GM12865 (cell line): ENCODE measurements at places on chromosomes 16 and 17.

DNA sequence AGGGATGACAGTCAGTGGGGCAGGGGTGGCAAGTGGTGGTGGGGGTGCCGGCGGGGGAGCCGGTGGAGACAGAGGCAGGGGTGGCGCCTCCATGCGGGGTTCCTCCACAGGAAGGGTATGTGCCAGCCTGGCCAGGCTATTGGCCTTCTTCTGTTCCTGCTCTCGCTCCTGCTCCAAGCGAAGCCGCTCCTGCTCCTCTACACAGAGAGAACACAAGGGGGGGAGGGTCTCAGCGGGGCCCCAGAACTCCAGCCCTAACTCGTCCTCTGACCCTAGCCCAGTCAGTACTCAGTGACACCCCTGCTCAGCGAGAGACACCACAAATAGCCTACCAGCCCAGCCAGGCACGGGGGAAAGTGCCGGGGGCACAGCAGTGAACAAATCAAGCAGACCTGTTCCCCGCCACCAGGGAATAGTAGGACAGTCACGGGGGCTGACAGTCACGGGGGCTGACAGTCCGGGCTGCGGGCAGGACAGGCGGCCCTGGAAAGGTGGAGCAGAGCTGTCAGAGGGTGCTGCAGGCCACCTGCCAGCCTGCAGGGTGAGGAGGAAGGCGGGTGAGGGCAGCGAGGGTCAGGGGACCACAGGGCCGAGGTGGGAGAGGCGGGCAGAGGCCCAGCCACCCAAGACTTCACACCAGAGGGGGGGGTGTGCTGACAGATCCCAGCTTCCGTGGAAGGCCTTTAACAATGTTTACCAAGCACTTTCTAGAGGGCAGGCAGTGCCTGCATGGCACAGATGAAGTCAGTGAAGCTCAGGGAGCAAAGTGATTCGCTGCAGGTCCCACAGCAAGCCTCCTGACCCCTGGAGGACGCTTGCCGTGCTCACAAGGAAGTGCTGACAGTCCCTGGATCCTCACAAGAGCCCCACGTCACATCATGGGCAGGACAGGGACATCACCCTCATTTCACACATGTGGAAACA lies 5.3 kb downstream of the MNT start:
- DNase-seq: peak; percentile 31

- DNase-seq: no peak
These were observed 596 bp downstream of the OR1F1 start for GRCh38 chr16:3188675-3188924.

- no peak for DNase-seq
These were observed 559 bp upstream of the NXPH3 start for GRCh38 chr17:49574945-49575678.

DNA sequence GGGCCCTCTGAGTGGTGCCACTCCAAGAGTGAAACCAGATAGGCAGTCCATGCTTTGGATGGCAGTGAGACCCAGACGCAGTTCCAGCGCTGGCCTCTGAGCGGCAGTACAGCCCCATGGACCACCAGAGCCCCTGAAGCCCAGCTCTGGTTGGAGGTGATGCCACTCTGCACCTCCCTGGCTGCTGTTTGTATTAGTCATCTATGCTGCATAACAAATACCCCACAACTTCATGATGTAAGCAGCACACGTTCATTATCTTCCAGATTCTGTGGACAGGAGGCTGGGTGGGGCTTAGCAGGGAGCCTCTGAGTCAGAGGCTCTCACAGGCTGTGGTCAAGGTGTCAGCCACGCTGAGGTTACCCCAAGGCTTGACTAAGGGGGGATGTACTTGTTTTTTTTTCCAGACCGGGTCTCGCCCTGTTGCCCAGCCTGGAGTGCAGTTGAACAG lies 5.1 kb upstream of the NME4 start:
- peak; percentile 75 for DNase-seq

- DNase-seq: no peak
These were observed 7.9 kb downstream of the SNAI3 start for GRCh38 chr16:88678224-88678979.

GRCh38 chr16:66066404-66066803 lies 300.1 kb upstream of the CDH5 start:
- DNase-seq: no peak

DNA sequence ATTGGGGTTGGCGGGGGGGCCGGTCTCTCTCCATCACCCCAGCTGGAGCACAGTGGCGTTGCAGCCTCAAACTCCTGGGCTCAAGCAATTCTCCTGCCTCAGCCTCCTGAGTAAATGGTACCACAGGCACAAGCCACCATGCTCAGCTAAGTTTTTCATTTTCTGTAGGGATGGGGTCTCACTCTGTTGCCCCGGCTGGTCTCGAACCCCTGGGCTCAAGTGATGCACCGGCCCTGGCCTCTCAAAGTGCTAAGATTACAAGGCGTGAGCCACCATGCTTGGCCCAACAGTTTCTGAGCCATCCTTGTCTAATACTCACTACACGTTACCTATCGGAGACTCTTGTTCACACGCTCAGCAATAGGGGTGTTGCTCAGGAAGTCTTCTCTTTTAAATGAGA lies 11.6 kb downstream of the WDR59 start:
- no peak for DNase-seq

GRCh38 chr17:60080545-60080944 lies 1.8 kb upstream of the HEATR6 start:
- no peak for DNase-seq

DNA sequence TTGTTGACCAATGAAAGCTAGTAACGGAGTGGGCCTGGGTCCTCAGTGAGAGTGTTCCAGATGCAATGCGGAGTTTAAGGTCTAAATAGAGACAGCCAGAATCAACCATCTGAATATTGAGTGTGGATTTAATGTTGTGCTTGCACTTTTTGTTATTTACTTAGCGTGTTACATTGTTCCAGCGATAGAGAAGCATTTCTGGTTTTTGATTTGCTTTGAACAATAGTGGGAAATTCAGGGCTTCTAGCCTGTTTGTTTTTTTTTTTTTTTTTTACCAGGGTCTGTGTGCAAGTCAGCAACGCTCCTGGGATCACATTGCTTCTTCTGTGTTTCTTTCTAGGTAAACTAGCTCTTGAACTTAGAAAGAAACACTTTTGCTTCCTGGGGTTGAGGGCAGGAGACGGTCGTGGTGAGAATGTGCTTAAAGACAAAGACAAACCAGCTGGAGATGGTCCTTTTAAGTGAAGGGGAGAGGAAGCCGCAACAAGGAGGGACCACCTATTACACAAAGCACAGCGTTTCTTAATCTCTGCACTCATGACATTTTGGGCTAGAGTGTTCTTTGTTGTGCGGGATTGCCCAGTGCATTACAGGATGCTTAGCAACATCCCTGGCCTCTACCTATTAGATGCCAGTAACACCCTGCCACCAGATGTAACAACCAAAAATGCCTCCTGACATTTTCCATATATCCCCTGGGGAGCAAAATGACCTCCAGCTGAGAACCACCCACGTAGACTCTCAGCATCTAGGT lies 119.2 kb downstream of the MAP2K6 start:
- DNase-seq: no peak

DNA sequence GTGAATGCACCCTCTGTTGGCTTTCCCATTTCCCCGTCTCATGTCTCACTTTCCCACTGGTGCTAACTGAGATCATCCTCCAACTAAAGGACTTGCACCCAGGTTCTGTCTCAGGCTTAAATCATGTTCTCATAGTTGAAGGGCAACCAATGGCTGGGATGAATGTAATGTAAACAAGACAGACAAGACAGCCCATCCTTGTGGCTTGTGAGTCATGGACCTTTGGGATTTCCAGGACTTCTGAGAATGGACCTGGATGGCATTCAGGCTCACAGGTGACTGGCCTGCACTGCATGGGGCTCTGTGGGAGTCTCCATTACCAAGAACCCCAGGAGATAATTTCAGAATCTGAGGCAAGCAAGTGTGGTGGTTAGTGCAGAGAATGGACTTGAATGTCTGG lies 347.5 kb downstream of the HAPSTR1 start:
- DNase-seq: no peak

DNA sequence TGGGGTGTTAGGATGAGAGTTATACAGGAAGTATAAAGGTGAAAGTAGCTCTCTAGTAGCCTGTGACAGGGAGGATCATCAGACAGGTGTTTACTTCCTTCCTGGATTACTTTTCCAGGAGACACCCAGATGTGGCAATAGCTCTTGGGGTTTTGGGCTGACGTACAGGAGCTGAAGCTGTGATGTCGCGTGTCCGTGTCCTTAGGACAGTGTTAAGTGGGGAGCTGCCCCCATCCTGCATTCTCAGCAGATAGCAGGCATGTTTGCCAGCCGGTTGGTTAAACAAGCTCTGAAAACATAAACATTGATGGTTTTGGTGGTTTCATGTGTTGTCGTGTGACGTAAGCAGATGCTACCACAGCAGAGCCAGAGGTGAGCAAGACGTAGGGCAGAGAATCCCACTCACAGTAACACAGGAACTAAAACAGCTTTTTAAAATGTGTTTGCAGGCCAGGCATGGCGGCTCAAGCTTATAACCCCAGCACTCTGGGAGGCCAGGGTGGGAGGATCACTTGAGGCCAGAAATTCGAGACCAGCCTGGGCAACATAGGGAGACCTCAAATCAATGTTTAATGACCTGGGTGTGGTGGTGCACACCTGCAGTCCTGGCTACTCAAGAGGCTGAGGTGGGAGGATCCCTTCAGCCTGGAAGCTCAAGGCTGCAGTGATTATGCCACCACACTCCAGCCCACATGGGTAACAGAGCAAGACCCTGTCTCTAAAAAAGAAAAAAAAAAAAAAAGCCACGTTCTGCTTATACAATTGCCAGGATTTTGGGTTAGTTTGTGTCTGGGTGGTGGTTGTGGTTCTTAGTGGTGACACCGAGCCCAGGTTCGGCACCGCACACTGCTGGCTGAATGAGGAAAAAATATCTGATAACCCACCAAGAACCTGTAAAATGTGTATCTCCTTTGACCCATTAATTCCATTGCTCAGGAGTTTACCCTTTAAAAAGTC lies 18.2 kb upstream of the IL17C start:
- DNase-seq: no peak

DNA sequence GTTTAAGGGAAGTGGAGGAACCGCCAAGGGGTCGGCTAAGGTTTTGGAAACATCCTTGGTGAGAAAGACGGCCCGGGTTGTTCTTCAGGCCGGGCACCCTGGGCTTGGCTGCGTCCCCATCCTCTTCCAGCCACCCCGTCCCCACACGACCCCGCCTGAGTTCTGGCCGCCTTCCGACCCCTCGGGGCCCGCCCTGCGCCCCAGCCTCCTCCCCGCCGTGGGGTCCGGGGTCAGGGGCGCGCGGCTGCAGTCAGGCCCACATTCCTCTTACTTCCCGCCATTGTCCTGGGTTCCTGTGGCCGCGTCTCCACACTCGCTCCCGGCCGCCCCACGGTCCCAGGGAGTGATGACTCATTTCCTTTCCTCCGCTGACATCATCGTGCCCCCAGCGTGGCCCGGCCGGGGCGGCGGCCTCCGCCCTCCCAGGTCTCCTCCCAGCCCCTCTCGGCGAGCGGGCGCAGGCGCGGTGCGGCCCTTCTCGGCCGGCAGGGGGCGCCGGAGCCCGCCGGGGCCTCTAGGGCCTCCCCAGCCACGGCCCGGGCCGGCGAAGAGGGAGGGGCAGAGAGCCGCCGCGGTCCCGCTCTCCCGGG lies 59.6 kb downstream of the WSB1 start:
- peak; percentile 91 for DNase-seq

DNA sequence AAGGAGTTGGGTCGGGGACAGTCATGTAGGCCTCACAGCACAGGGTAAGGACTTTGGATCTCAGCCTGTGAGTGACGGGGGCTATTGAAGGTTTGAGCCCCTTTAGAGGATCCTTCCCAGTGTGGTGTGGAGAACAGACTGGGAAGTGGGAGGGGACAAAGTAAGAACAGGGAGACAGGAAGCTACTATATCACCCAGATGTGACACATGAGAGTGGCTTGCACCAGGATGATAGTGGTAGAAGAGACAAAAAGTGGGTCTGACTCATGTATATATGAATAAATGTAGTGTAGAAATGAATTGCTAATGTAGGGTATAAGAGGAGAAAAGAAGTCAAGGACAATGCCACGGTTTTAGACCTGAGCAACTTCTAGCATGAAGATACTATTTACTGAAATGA lies 4.5 kb downstream of the NUP93 start:
- no peak for DNase-seq

GRCh38 chr16:23348579-23349469 lies 46.7 kb downstream of the SCNN1B start:
- no peak for DNase-seq

DNA sequence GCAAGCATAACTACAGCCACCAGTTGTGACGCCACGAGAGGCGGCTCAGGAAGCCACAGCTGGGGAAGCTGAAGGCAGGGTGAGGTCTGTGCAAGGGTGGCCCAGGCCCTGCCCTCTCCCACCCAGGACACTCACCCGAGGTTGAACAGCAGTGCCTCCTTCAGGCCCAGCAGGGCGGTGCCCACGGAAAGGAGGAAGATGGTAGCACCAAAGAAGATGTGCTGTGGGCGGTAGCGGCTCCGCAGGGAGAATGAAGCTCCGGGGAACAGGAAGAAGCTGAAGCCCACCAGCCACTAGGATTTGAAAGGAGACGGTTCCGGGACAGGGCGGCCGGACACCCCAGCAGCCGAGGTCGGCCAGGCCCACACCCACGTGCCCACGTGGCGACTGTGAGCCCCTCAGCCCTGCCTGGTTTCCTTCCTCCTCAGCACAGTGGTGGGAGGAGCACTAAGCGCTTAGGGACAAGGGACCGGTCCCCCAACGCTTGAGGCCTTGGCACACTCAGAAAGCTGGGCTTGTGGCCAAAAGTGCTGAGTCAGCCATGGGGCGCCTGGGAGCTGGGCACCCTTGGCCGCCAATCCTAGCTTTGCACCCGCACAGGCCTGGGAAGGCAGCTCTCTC lies 11.0 kb downstream of the CYB561 start:
- DNase-seq: no peak

DNA sequence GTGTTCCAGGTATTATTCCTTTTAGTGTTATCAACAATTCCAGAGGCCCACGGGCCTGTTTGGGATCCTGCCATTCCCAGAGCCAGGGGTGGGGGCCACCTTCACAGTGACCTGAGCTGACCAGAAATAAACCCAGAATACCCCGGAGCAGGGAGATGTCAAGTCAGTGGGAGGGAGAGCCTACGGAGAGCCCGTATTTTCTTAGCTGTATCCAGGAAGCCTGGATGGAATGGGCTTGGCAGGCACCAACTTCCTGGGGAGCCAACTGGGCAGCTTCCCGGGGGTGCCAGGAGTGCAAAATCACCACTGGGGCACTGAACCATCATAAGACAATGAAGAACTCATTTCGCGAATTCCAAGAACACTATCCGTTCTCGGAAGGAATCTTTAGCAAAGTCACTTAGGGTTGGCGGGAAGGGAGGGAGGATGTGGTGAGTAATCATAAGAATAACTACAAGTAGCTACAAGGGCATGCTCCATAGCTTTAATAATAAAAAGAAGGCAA lies 13.2 kb upstream of the MRTFB start:
- no peak for DNase-seq

GRCh38 chr17:50015146-50015545 lies 20.1 kb upstream of the DLX3 start:
- DNase-seq: no peak

GRCh38 chr17:32520737-32521404 lies 34.1 kb downstream of the CDK5R1 start:
- DNase-seq: no peak
